Osteocyte (in vitro differentiated cells): ENCODE measurements at places on chromosomes 4 and X. TPM values are rescaled to one million over a fixed set of nuclear protein-coding genes. Genes with fewer than 3 reads are reported as not detected.

GRCh38 chrX:151977009-151977408 lies 2.5 kb upstream of the GABRE start:
- no peak for DNase-seq

The MAGED1 gene
- total RNA-seq: 396 and 401 TPM in 2 replicates

DNA sequence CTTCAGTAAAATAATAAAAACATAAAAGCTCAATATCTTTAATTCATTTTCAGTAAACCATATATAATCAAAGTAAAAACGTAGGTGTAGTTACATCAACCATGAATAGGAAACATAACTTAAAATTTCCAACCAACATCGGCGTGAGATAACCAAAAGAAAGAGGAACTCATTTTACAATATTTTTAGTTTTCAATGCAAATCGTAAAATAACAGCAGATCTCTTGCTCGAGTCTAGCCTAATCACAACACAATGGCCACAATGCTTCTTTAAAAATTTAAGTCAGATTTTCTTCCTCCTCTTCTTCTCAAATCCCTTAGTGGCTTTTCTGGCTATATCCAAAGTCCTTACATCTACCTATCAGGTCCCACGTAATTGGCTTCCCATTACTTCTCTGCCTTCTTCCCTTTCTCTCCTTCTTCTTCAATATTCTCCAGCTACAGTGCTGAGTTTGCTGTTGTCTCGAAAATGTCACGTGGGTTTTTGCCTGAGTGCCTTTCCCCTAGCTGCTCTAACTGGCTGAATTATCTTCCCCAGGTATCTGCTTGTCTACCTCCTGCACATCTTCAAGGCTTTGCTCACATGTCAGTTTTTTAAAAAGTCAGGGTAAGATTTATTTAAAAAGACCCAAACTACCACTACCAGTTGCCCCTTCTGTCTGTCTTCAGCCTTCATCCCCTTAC lies 90.9 kb upstream of the BANK1 start:
- DNase-seq: no peak

DNA sequence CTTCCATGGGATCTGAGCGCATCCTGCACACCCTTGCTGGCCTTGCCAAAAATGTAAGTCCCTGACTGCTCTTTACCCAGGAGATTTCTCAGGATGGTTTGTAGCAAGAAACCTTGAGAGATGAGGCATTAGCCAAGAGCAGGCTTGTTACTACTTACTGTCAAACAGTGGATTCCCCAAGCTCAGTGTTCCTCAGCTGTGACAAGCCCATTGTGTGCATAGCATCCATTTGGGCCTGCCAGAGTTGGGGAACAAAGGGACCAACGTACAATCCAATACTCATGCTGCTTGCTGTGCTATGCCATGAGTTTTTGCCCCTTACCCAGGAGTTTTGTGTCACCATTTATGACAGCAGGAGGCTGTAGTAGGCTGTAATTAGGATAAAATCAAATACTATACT lies 267.6 kb downstream of the TENM3 start:
- no peak for DNase-seq

The GAGE12J gene
- not detected in 2 replicates for total RNA-seq

The ARHGEF9 gene
- 34.3 and 40.7 TPM in 2 replicates for total RNA-seq

GRCh38 chrX:17081968-17082367 lies 135.5 kb downstream of the REPS2 start:
- no peak for DNase-seq

The MCTS1 gene
- 32.6 and 43.8 TPM in 2 replicates for total RNA-seq

The PHOX2B gene
- not detected in 2 replicates for total RNA-seq

- DNase-seq: no peak
These were observed 92.2 kb downstream of the GEMIN8 start for GRCh38 chrX:13937370-13938050.
